ENCODE measurements at places on chromosomes 12 and 14. TPM values are rescaled to one million over a fixed set of nuclear protein-coding genes. Genes with fewer than 3 reads are reported as not detected.

The C12orf56 gene
- not detected for total RNA-seq

The DTX1 gene
- total RNA-seq, result 69.9 TPM

The LARP4 gene
- total RNA-seq, result 128 TPM

The PAPLN gene
- total RNA-seq, result 6.4 TPM

The KDM2B gene
- total RNA-seq, result 17.2 TPM

The SNX6 gene
- 97.4 TPM for total RNA-seq

The CTSG gene
- 6.3 TPM for total RNA-seq

The PTGDR gene
- 1.0 TPM for total RNA-seq

The TAS2R10 gene
- total RNA-seq, result 0.32 TPM

The ALX1 gene
- total RNA-seq, result not detected

The OR10P1 gene
- not detected for total RNA-seq

The PTPN21 gene
- total RNA-seq, result 27.7 TPM

The PRB2 gene
- total RNA-seq, result not detected

The ACRBP gene
- 2.5 TPM for total RNA-seq

The KERA gene
- total RNA-seq, result not detected

The SNAPC1 gene
- total RNA-seq, result 6.4 TPM

The TSPAN8 gene
- total RNA-seq, result 1.8 TPM

The KRT1 gene
- total RNA-seq, result not detected

The AQP6 gene
- total RNA-seq, result not detected

The NFATC4 gene
- 41.3 TPM for total RNA-seq

The CLMN gene
- 47.4 TPM for total RNA-seq

The OR4E1 gene
- total RNA-seq, result not detected

The KRT6A gene
- total RNA-seq, result not detected

The GZMB gene
- 2.0 TPM for total RNA-seq

DNA sequence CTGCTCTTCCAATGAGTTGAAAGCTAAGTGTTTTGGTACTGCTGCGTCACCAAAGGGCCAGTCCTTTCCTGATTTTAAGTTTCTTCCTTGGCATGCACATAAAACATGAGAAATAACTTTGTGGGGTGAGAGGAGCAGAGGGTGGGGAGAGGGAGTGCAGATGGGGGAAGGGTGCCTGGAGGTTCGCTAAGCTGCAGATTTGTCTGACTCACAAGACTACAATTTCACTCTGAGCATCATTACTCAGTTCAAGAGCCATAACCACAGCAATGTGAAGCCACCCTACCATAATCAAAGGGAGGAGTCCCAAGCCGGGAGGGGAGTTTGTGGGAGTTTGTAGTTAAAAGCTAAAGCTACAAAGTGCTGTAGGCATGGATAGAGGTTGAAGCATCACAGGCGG lies 136.1 kb downstream of the ANO2 start:
- DNase-seq, result no peak

- DNase-seq, result peak; percentile 71
Measured at GRCh38 chr14:99807413-99808153, 14.4 kb downstream of the EML1 start.

GRCh38 chr14:26773906-26774593 lies 176.2 kb upstream of the NOVA1 start:
- no peak for DNase-seq

- no peak for DNase-seq
Measured at GRCh38 chr12:57003395-57003794, 3.0 kb downstream of the ZBTB39 start.

- no peak for DNase-seq
Measured at GRCh38 chr14:105056303-105056831, 8.9 kb downstream of the GPR132 start.

- peak; percentile 77 for DNase-seq
Measured at GRCh38 chr14:105891221-105891602, 364.8 kb downstream of the TMEM121 start.

DNA sequence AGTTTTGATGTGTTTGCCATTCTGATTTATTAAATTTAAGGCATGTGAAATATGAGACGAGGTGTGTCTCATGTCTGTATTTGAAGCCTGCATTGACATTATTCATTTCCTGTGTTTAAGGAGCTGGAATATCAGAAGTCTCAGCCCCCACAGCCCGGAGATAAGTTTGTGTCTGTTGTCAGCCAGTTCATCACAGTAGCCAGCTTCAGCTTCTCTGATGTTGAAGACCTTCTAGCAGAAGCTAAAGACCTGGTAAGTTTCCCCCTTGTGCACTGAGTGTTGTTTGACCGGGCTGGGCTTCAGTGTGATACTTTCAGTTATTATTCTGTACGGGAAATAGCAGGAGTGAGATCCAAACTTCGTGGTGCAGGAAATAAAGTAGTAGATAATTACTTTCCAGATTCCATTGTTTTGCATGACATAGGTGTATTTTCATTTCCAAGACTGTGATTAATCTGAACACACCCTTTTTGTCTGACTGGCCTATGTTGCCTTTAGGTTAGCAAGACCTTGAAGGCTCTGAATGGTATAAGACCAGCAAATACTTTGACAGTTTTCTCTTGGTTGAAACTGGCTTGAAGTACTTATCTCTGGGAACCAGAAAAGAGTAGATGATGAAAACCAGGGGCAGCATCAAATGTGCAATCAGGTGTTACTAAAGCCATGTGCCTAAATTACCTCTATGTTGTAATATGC lies 101.5 kb downstream of the GPR135 start:
- no peak for DNase-seq

GRCh38 chr14:66046035-66046434 lies 440.1 kb upstream of the CCDC196 start:
- no peak for DNase-seq

DNA sequence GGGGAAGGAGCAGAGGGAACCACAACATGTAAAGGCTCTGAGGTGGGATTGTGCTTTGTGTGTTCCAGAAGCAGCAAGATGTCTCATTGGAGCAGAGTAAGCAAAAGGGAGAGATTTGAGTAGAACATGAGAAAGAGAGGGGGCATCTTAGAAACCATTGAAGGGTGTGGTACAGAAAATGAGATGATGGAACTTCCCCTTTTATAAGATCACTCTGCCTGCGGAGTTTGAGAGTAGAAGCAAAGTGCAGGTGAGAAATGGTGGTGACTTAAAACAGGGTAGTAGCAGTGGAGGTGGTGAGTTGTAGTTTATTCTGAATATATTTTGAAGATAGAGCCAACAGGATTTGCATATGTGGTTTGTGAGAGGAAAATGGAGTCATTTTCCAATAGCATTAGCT lies 56.0 kb downstream of the FBXO34 start:
- no peak for DNase-seq

DNA sequence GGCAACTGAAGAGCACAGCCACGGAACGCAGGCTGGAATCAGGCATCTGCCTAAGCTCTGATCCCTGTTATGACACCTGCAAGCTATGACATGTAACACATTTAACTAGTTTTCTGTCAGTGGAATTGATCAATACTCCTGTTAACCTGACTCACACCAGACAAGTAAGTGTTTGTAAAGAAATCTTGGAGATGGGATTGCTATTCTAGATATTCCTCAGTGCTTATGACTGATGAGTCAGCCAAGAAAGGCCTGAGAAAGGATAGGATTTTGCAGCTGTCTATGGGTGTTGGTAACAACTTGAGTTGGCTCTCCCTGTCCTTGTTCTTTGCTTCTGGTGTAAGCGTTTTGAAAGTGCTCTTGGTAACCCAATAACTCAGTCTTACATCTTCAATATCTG lies 110.5 kb downstream of the GPR135 start:
- DNase-seq, result no peak

- no peak for DNase-seq
Measured at GRCh38 chr12:10179776-10180181, 947 bp downstream of the TMEM52B start.

GRCh38 chr14:80705241-80705980 lies 236.1 kb downstream of the CEP128 start:
- no peak for DNase-seq

GRCh38 chr12:5507944-5508343 lies 76.0 kb downstream of the NTF3 start:
- no peak for DNase-seq

- DNase-seq, result no peak
Measured at GRCh38 chr12:7439579-7440505, 4.1 kb downstream of the CD163L1 start.

DNA sequence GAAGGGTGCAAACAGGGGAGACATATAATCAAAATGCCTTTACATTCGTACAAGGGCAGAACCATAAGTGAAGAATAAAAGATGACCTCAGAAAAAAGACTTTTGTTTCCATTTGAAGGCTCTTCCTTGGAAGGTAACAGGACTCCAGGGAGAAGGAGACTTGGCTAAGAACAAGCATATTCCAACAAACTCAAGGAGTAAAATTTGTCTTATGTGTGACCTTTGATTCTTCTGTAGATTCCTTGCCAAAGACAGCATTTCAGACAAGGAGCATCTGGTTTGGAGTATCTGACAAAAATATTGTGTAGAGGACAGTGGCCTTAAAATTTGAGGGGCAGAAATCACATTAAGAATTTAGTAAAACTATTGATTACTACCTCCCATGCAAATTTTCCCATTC lies 991.9 kb downstream of the FLRT2 start:
- no peak for DNase-seq

GRCh38 chr14:59510001-59510400 lies 25.7 kb downstream of the JKAMP start:
- DNase-seq, result no peak

DNA sequence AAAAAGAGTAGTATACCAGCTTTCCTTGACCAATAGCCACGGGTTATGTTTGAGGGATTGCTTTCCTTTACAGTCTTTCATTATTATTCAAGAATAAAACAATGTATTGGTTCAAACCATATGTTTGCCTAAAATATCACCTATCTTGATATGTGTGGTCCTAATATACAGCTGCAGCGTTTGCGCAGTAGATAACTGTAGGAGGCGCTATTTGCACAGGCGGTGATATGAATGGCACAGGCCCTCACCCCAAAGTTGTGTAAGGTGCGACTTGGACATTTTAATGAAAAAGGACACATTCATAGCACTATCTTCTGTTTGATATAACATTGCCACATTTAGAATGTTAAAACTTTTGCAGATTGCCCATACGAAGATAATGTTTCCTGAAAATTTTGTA lies 298.4 kb downstream of the TRHDE start:
- DNase-seq, result no peak

DNA sequence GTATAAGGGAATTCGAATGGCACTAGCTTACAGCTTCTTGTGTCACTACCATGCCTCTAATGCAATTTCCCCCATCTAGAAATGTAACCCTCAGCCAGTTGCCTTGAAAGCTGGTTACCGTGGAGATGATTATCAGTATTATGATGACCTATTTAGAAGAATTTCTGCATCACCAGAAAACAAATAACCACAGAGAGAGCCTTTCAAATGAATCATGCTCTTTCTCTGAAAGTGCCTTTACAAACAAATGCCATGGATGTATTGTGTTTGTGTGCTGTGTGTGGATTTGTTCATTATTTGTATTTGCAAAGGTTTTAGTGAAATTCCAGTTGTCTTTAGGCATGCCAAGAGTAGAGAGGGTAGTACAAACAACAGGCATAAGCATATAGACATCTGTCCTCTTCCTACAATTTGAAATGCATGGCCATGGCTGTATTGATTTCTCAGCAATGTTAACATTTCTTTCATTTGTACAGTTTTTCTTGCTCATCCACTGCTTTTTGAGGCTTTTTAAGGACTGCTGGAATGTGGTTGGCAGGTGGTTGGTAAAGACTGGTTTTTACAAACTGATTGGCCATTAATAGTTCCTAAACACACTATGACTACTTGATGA lies 266.5 kb downstream of the PAWR start:
- no peak for DNase-seq

- no peak for DNase-seq
Measured at GRCh38 chr14:105899657-105900397, 373.4 kb downstream of the TMEM121 start.

DNA sequence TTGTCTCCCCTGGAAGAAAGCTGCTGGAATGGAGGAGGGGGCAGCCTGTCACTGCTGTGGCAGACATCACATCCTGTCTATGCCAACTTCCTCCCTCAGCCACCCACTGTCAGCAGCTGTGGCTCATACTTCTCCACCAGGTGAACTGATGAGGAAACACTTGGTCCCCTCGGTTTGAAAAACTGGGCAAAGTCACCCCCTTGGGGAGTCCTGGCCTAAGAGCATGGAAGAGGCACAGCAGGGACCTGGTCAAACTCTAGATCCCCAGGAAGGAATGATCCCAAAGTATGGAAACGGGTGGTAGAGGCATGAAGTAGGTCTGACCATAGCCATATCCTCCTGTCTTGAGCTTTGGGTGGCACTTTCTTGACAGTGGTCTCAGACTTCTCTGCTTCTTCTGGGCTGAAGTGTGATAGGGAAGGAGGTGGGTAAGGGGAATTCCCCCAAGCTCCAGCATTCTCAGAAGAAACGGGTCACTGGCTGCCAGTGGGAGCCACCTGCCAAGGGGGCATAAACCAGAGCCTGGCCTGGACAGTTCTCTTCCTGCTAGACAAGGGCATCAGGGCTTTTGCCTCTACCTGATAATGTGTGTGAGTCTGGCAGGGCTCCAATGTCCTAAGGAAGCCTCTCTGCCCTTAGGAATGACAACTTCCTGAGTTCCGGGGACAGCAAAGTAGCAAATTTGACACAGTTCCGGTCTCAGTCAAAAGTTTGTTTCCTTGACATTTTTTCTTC lies 36.0 kb downstream of the FMNL3 start:
- DNase-seq, result peak; percentile 75

DNA sequence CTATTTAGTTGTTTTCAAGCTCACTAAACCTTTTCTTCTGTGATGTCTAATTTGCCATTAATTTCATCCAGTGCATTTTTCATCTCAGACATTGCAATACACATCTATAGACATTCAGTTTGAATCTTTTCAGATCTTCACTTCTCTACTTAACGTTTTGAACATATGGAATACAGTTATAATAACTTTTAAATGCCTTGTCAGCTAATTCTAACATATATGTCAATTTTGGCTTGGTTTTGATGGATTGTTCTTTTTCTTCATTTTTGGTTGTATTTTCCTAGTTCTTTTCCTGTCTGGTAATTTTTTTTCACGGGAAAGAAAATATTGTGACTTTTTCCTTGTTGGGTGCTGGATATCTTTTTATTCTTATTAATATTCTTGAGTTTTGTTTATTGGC lies 215.3 kb downstream of the ATP23 start:
- no peak for DNase-seq

GRCh38 chr12:70365648-70366518 lies at the start of gene KCNMB4:
KCNMB4 (plus strand) TSS chr12:70366290; CDS start chr12:70366735, 445 bp downstream.
- DNase-seq, result peak; percentile 90

DNA sequence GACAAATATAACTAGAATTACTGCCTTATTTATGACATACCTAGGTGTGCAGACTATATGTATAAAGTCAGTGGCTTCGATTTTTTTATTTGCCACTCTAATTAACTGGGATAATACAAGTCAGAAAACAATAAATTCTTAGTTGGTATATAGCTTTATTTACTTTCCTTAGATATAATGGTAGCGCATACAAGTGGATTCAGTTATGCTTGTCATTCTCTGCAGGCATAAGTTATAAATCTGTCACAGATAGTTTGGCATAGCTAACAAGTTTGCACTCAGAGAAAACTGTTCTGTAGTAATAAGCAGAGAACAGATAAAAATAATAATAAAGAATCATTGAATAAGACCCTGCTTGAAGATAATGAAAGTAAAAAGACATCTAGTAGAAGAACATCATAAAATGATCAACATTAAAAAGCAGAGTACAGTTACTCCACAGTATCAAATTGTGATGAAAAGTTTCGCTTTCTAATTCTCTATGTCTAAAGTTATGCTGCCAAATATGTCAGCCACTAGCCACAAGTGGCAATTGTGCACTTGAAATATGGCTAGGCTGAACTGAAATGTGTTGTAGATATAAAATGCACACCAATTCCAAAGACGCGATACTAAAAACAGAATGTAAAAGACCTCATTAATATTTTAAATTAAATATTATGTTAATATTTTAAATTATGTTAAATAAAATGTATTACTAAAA lies 224.1 kb downstream of the SLC25A21 start:
- no peak for DNase-seq

Measured in mesenteric fat pad (tissue), 1 donor.